ENCODE measurements at places on chromosomes 7 and 10. TPM values are rescaled to one million over a fixed set of nuclear protein-coding genes. Genes with fewer than 3 reads are reported as not detected.

The CRYGN gene
- 1.7 TPM for polyA plus RNA-seq

The LANCL2 gene
- polyA plus RNA-seq = 27.3 TPM

The UFSP1 gene
- polyA plus RNA-seq = 1.9 TPM

The ARHGAP22 gene
- polyA plus RNA-seq = 1.1 TPM

The PDZD8 gene
- polyA plus RNA-seq = 39.0 TPM

The HOXA5 gene
- polyA plus RNA-seq = 63.8 TPM

The AKR1C8 gene
- polyA plus RNA-seq = 0.50 TPM

The ACTR1A gene
- polyA plus RNA-seq = 89.2 TPM

The NFKB2 gene
- polyA plus RNA-seq = 15.7 TPM

The PTPRN2 gene
- 6.8 TPM for polyA plus RNA-seq

The AQP1 gene
- 258 TPM for polyA plus RNA-seq

The DPYSL4 gene
- 14.2 TPM for polyA plus RNA-seq
